ENCODE measurements at places on chromosomes 3 and 15.

DNA sequence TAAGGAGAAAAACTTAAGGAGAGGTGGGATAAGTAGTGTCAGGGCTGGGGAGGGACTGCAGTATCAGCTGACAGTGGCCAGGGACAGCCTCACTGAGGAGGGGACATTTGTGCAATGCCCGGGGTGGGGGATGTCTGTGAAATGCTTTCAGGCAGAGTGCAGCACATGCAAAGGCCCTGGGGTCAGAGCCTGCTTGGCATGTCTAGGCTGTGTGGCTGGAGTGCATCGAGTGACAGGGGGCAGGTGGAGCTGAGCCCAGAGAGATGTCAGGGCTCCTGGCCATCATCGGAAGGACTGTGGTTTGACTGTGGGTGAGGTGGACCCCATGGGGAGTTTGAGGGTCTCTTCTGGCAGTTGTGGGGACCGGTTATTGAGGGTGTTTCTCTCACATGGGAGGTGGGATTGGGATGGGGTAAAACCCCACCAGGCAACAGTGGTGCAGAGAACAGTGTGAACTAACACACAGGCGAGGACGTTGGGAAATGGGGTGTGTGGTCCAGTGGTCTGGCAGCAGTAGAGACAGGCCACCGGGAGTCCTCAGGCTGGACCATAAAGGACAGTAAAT is 61.2 kb downstream of the FBLN2 start:
- no peak for DNase-seq

- no peak for DNase-seq
Observed at GRCh38 chr3:157471064-157471463, 32.2 kb downstream of the VEPH1 start.

- DNase-seq, result no peak
Observed at GRCh38 chr3:172042136-172042662, 2.8 kb downstream of the FNDC3B start.

GRCh38 chr3:115666920-115667737 is 43.8 kb downstream of the GAP43 start:
- DNase-seq, result no peak

DNA sequence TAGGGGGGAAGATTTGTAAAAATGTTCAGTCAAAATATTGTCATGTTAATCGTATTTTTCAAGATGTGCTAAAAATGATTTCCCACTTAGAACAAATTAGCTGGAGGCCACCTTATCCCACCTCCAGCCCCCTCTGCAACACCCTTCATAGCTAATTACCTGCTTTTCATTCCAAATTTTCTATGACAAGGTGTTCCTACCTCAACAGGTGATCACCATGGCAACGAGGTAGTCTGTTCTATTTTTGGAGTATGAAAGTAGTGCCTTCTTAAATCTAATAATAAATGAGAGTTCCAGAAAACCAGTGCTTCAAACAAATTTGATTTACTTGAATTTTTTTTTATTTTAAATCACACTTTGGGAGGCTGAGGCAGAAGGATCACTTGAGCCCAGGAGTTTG is 149.8 kb downstream of the FNDC3B start:
- DNase-seq, result no peak

GRCh38 chr15:75090388-75090734 is 67.0 kb downstream of the PPCDC start:
- DNase-seq, result no peak

DNA sequence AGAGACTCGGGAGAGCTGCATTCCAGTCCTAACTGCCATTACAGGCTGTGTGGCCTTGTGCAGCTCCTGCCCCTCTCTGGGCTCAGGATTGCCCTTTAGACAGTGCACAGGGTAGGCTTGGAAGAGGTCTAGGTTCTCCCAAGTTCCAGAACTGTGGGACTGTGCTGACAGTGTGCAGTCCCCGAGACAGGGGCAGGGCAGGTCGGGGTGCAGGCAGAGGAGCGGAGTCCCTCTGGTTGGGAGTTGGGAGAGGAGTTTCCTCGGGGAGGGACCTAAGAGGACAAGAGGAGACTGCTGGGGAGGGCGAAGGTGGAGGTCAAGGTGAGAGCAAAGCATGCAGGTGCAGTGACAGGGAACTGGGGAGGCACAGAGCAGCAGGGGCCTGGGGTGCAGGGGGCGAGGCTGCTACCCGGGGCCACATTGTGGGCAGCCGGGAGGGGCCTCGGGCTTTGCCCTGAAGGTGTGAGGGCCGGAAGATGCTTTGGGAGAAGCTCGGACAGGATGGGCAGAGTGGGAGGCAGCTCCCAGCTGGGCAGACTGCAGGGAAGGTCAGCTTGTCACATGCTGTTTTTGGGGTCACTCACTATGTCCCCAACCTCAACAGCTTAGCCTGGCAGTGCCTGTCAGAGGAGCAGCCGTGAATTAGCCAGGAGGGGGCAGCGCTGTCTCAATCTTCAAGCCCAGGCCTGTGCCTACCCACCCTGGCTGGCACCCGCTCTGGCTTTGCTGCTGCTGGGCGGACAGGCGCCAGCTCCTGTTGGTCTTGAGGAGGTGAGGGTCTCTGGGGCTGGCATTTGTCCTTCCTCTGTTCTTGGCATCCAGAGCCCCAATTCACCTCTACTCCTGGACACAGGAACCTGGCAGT is 15.4 kb upstream of the CSPG4 start:
- DNase-seq, result peak; percentile 40

DNA sequence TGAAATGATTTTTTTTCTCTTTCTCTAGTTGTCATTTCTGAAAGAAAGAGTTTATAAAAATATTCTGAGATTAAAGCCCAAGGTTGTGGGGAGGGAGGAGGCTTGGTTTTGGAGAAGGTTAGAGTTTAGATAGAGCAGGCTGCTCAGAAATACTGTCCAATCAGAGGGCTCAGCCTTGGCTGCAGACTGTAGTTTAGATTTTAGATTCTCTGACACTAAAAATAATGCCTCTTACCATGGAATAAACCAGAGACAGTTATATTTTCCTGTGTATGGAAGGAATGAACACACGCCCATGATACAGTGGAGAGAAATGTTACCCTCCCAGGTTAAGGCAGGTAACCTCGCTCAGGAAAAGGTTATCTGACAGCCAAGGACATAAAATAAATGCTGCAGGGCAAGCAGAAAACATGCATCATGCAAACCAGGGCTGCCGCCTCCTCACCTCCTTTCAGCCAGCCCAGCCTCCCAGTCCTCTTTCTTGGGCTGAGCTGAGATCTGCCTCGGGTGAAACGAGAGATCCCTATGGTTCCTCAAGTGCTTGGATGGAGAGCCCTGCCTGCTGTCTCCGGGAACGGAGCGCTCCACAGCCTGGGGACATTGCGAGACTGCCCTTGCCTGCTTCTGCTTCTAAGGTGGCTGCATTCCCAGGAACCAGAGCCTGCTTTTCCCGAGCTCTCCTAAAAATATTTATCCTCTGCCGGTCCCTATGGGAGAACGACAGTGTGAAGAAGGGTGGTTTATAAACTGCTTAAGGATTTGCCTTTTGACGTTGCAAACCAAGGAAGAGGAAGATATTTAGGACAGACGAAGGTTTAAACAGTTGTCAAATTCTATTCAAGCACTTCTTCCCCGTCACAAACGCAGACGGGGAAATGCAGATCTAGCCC is 848 bp downstream of the NCEH1 start:
- peak; percentile 5 for DNase-seq

DNA sequence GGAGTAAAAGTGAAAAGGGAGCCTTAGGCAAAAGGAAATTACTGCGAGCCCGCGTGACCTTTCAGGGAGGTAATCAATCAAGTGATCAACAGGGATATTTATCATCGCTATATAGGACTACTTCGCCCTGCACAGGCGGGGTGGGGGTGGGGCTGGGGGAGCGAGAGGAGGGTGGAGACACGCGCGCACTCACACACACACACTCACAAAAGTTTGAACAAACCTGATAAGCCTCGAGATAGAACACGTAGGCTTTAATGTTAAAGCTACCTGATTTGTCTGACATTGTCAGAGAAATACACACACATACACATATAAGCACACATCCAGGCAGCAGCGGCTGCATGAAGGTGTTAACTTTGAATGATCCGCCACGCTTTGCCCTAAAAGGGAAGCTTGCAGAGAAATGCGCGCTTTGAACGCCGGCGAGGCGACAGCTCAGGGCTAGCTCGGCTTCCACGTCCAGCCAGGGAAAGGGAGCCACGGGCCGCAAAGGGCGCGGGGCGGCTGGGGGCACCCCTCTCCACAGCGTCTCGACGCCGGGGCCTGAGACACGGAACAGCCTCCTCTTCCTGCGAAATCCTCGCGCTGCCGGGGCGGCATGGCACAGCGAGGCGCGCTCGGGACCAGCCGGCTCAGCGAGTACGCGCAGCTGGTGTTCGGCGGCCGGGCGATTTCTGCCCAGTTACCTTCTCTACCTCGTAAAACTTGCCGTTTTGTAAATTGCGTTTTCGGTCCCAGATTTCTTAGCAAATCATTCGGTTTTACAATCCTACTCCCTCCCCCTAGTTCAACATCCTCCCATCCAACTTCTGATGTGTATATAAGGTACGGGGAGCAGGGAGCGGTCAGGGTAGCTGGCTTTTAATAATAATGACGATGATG is 4.8 kb upstream of the MECOM start:
- DNase-seq, result no peak

All from stimulated activated CD4-positive, alpha-beta T cell treated with anti-CD3 and anti-CD28 coated beads, Interleukin-15, amount 100 ng/mL, for 48 hours (primary cell).